ENCODE measurements at places on chromosomes 5 and 9.

GRCh38 chr5:92023141-92023471, 640.0 kb upstream of the ARRDC3 start:
- DNase-seq: no peak

- no peak for DNase-seq
Observed at GRCh38 chr9:84710701-84711397, 41.3 kb downstream of the NTRK2 start.

- no peak for DNase-seq
Observed at GRCh38 chr5:75640826-75641225, 29.6 kb downstream of the ANKDD1B start.

- DNase-seq: no peak
Observed at GRCh38 chr9:78210841-78211301, 25.0 kb upstream of the CEP78 start.

- peak; percentile 22 for DNase-seq
Observed at GRCh38 chr9:15513335-15513734, 2.6 kb upstream of the PSIP1 start.

- DNase-seq: peak; percentile 93
Observed at GRCh38 chr5:57383093-57383861, 99.3 kb downstream of the ACTBL2 start.

- DNase-seq: no peak
Observed at GRCh38 chr9:35771943-35772342, 17.9 kb upstream of the MSMP start.

- DNase-seq: no peak
Observed at GRCh38 chr9:37324261-37324683, 98.2 kb upstream of the GRHPR start.

- DNase-seq: no peak
Observed at GRCh38 chr5:131148835-131149234, 16.2 kb downstream of the HINT1 start.

Data from HCEC 1CT (cell line).